ENCODE measurements at places on chromosomes 6 and 20. TPM values are rescaled to one million over a fixed set of nuclear protein-coding genes. Genes with fewer than 3 reads are reported as not detected.

The TOX2 gene
- polyA plus RNA-seq: 13.5 TPM

The ZNF334 gene
- 3.7 TPM for polyA plus RNA-seq

GRCh38 chr6:159174263-159174969 is 5.2 kb downstream of the FNDC1 start:
- no peaks in the 10 kb centered on the region for H3K36me3 ChIP-seq
- H3K27me3 ChIP-seq: peaks cover 57% of the 10 kb centered on the region
- no peak overlapping the region for H3K4me3 ChIP-seq
- DNase-seq: peak; percentile 81
- H3K27ac ChIP-seq: no peak overlapping the region

GRCh38 chr6:140475086-140475485 is 1100.6 kb upstream of the CITED2 start:
- no peaks in the 10 kb centered on the region for H3K27me3 ChIP-seq
- H3K4me1 ChIP-seq: no peaks in the 10 kb centered on the region
- H3K4me3 ChIP-seq: no peak overlapping the region
- no peak for DNase-seq
- no peaks in the 10 kb centered on the region for H3K36me3 ChIP-seq

DNA sequence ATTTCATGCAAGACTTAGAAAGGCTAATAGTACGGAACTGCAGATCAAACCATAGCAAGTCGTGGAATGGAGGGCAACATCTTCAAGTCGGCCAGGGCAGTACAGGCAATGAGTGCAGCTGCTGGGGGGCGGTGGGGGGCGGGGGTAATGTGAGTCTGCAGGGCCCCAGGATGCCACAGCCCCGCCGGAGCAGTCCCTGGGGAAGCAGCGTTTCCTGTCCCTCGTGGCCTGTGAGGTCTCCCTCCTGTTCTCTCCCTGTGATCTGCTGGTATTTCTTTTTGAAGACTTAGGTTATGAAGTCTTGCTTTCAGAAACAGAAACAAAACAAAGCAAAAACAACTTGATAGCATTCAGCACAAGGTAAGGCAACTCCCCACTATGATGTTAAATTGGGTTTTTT is 351.9 kb downstream of the FOXA2 start:
- no peak overlapping the region for H3K4me3 ChIP-seq
- DNase-seq: no peak
- H3K27me3 ChIP-seq: no peaks in the 10 kb centered on the region
- H3K4me1 ChIP-seq: no peaks in the 10 kb centered on the region
- H3K27ac ChIP-seq: no peak overlapping the region

DNA sequence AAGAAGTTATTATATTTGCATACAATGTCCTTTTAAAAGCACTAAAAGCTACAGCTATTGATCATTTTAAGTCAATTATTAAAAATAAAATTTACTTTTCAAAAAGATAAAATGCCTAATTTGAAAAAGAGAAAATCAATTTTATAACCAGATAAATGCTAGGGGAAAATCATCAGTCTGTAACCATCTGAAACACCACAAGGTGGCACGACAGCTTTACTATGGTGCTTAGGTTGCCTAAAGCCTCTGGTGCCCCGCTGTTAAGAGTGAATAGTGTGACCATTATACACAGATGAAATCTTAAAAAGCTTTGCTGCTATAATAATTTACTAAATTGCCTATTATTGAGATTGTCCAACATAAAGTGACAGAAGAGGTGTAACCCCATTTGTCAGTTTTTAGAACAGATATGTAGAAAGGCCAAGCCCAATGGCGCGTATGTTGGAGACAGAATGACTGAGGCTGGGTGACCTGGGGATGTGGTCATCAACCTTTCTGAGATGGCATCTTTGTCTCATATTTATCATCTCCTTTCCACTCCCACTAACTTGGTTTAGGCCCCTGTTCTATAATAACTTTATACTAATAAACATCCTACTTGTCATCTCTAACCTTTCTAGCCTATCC is 100.8 kb downstream of the MOXD1 start:
- peak; percentile 27 for DNase-seq
- no peaks in the 10 kb centered on the region for H3K4me1 ChIP-seq
- H3K27ac ChIP-seq: no peak overlapping the region
- no peaks in the 10 kb centered on the region for H3K36me3 ChIP-seq

All from lung (tissue), 17 donors.